ENCODE measurements at places on chromosomes 6 and 20.

GRCh38 chr6:132789396-132789776 is 9.1 kb downstream of the SLC18B1 start:
- no peak for DNase-seq

- DNase-seq = no peak
Measured at GRCh38 chr20:46205349-46205748, 87.2 kb downstream of the CD40 start.

DNA sequence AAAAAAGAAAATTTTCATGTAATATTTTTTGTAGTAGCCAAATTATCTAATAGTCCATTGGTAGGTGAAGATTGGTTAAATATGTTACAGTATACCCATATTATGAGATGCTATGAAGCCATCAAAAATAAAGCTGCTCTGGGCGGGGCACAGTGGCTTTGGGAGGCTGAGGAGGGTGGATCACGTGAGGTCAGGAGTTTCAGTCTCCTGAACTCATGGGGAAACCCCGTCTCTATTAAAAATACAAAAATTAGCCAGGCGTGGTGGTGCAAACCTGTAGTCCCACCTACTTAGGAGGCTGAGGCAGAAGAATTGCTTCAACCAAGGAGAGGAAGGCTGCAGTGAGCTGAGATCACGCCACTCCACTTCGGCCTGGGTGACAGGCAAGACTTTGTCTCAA is 360.5 kb downstream of the KIF16B start:
- DNase-seq = no peak

DNA sequence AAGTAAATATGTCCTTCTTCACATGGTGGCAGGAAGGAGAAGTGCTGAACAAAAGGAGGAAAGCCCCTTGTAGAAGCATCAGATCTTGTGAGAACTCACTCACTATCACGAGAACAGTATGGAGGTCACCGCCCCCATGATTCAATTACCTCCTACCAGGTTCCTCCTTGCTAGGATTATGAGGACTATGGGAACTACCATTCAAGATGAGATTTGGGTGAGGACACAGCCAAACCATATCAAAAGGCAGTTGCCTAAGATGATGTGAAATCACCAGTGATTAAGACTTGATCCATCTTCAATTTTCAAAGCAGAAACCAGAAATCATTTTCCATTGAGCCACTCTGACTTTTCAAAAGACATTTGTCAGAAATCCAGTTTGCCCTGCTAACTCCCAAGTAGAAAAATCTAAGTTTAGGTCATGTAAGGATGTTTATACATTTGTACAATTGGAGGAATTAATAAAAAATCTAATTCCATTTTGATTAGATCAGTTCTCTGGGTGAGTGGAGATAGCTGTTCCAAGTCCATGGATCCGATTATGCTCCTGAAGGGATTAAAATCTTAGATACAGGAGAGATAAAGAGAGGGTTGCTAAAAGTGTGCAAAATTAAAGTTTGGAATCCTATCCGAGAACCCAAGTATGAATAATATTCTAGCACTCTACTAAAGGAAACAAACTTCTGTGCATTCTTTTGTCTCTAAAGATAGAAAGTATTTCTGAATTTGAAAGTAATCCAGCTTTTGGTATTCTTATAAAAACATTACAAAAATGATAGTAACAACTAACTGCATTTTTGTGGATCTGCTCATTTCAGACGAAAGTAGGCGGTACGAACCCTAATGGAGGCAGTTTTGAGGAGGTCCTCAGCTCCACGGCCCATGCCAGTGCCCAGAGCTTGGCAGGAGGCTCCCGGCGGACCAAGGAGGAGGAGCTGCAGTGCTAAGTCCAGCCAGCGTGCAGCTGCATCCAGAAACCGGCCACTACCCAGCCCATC is 39.5 kb downstream of the HDDC2 start:
- no peak for DNase-seq

DNA sequence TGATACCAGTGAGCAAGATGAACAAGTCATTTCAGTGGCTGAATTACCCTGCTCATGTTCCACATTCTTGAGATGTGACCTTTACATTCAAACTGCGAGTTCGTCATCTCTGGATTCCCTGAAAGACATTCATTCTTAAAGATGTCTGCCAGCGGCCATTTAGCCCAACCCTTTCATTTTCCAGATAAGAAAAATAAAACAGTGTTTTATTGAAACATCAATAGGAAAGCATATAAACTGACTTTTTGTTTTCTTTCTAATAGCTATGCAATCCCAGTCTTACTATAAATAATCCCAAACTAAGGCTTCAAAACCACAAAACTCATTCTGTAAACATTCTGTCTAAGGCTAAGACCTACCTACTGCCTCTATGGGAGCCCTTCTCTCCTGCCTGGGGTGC is 134.0 kb downstream of the SAMD5 start:
- no peak for DNase-seq

DNA sequence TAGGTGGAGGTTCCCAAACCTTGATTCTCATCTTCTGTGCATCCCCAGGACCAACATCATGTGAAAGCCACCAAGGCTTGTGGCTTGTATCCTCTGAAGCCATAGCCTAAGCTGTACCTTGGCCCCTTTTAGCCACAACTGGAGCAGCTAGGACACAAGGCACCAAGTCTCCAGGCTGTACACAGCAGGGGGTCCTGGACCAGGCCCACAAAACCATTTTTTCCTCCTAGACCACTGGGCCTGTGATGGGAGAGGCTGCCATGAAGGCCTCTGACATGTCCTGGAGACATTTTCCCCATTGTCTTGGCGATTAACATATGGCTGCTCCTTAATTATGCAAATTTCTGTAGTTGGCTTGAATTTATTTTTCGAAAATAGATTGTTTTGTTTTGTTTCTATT is 114.8 kb upstream of the LAMA2 start:
- DNase-seq = no peak

GRCh38 chr6:140204154-140204553 is 829.7 kb upstream of the CITED2 start:
- DNase-seq = no peak

DNA sequence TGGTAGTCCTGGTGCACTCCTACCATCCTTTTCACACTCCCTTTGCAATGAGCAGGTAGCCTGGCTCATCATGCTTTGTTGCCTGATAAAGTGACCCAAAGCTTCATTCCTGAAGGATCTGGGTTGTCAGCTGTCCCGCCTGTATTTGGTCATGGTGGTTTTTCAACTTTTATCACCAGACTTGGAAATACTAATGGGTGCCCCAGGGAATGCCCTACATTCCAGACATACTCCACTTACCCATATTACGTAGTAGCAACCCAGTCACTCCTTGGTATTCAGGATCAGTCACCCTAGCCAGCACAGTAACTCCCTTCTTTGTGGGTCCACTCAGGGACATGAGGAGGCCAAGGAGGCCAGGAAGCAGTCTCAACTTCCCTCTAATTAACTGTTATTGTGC is 199.2 kb downstream of the MAFB start:
- DNase-seq = no peak

DNA sequence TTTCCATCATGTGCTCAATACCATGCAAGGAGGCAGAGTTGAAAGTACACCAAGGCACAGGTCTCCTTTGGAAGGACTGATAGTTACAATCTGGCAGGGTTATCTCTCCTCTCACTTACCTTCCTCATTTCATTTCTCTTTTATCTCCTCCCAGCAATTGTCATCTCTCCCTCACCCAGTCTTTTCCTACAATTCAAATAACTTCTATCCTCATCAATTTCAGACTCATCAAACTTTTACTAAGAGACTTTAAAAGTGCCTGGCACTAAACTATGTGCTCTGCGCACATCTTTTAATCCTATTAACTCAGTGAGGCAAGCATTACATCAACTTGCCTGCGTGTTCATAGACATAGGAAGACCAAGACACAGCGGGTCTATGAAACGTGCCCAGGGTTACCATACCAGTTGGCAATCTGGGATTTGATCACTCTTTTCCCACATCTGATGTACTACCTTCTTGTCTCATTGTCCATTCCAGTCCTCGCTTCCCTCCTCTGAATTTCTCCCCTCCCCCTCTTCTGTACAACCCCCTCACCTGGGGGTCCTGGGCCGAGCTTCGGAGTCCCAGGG is 1.2 kb downstream of the VARS1 start:
- DNase-seq = no peak

GRCh38 chr20:14687313-14687712 is 349.9 kb upstream of the FLRT3 start:
- DNase-seq = no peak

- DNase-seq = no peak
Measured at GRCh38 chr6:37916675-37917074, 97.1 kb downstream of the ZFAND3 start.

GRCh38 chr20:58967652-58968429 is 13.2 kb upstream of the NELFCD start:
- no peak for DNase-seq

DNA sequence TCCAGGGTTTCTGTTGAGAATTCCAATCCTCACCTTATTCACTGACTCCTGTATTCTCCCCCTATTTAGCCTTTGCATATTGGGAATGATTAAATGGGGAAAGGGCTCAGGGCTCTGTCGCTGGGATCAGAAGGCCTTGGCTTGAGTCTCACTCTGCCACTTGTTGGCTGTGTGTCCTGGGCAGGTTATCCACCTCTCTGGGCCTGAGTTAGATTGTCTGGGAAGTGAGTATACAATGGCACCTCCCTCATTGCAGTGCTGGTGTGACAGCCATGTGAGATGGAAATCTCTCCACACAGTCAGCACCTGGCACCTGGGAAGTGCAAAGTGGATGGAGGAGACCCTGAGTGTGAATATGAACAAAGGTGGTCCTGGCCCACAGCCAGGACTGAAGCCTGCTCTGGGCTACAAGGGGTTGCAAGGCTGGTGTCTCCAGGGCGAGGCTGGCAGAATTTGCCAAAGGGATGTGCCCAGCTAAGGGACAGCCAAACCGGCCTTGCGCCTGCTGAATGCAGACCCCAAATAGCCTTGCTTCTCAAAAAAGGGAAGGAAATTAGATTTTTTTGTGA is 200.0 kb upstream of the PMEPA1 start:
- no peak for DNase-seq

DNA sequence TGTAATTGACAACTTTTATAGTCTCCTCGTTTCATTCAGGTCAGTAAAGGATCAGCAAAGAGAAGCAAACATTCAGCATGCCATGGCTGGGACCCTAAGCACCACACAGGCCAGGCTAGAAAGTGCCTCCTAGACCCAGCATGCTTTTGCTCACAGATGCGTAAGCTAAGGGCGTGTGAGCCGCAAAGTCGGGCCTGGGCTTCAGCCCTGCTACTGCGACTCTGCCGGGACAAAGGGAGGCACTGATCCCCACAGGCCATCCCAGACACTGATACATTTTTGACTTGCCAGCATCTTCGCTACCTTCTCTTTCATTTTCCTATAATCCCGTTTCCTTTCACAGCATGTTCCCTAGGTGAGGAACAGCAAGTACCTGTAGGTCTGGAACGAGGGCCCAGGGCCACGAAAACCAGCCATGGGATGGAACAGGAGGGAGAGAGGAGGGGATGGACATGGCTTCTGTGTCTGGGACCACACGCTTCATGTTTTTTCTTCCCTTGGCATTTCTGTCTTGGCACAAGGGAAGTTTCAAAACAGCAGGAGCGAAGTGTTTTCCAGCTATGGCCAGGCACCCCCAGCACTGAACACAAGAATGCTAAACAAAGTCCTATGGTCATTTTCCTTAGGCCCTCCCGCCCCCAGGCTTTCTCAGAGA is 42.6 kb downstream of the IRF4 start:
- no peak for DNase-seq

- DNase-seq = no peak
Measured at GRCh38 chr20:44018259-44018941, 103.7 kb downstream of the TOX2 start.

DNA sequence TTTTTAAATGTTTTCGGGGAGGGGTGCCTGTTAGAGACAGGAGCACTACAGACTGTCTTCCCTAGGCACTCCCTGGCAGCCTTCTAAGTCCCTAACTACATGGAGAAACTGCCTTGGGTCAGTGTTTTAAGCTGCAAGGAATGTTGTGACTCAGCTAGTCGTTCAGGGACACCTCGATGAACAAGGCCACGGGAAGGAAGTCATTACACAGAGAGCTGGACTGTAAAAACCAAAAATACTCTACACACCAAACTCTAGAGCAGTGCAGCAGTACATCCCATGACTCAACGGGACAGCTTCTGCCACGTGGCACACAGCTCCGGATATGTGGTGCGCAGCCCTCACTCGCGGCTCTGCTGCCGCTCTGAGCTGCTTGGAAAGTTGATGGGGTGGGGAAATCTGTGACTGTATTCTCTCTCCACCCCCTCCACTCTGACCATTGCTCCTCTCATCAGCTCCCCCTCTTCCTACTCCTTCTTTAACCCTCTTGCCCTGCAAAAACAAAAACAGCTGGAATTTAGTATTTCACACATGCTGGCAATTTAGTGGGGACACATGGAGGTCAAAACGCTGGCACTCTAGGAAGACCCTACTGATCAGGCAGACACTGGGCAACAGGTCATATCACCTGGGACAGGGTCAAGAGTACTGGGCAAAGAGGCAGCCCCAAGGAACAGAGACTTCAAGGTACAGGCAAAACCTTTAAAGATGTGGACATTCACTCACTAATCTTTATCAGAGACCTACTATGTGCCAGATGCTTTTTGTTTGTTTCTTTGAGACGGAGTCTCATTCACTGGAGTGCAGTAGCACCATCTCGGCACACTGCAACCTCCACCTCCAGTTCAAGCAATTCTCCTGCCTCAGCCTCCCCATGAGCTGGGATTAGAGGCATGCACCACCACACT is 10.9 kb upstream of the LPIN3 start:
- DNase-seq = peak; percentile 34

- no peak for DNase-seq
Measured at GRCh38 chr6:23282252-23283021, 713.1 kb downstream of the HDGFL1 start.

DNA sequence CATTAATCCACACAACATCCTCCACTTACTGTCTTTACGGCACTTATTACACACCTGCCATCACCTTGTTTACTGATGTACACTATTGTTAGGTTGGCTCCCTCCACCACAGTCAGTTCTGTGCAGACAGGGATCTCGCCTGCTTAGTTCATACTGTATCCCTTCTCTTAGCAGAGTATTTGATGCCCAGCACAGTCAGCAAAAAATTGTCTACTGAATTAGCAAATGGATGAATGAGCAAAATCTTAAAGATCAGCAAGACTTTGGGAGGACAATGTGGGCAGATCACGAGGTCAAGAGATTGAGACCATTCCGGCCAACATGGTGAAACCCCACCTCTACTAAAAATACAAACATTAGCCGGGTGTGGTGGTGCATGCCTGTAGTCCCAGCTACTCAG is 109.8 kb upstream of the ATXN1 start:
- no peak for DNase-seq

GRCh38 chr6:130035211-130035610 is 16.8 kb downstream of the L3MBTL3 start:
- no peak for DNase-seq

Measured in stimulated activated CD4-positive, alpha-beta T cell treated with anti-CD3 and anti-CD28 coated beads, TNF-alpha, amount 100 ng/mL, for 1 hour (primary cell).